Activated T-helper 1 cell treated with anti-CD3 and anti-CD28 coated beads, Interleukin-12 subunit alpha, Interleukin-12 subunit beta, Interleukin-2, Interleukin-4 antibody, amounts not matched to agents 30 ng/mL and 10 ng/mL and 1 ng/mL, durations not matched to agents 14 hours and 24 hours and 36 hours (primary cell): ENCODE measurements at places on chromosomes 3 and 15.
A peak's percentile ranks its signal among the peaks of the same experiment; 100 is the strongest.

DNA sequence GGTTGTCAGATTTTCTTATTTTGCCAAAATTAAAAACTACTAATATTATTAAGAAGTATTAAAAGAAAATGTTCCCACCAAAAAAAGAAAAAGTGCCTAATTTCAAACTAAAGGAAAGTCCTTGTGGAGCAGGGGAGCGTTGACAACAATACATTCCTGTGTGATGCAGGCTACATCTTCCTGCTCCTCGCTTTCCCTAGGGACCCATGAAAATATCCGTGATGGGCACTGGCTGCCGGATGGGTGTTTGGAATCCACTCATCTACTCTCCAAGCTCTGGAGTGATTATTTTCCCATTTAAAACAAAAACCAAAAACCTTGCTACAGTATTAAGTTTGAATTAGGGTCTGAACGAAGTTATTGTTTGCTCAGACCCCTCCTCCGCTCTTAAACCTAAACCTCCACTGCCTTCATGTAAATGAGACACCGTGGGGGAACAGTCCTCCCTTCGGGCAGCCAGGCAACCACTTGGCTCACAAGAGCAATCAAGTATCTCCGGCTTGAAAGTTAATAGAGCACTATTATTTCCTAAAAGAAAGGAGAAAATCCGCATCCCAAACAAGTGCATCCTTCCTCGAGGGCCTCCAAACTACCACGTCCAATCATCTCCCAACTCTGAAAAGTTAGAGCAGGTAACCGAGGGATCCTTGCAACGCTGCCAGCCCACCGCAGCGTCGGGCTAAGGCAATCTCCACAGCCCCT is 1.5 kb downstream of the ITGB5 start:
- peak overlapping the region; percentile 70 for H3K4me3 ChIP-seq
- no peaks in the 10 kb centered on the region for H3K4me1 ChIP-seq
- no peaks in the 10 kb centered on the region for H3K36me3 ChIP-seq
- H3K27me3 ChIP-seq: peaks cover 70% of the 10 kb centered on the region

DNA sequence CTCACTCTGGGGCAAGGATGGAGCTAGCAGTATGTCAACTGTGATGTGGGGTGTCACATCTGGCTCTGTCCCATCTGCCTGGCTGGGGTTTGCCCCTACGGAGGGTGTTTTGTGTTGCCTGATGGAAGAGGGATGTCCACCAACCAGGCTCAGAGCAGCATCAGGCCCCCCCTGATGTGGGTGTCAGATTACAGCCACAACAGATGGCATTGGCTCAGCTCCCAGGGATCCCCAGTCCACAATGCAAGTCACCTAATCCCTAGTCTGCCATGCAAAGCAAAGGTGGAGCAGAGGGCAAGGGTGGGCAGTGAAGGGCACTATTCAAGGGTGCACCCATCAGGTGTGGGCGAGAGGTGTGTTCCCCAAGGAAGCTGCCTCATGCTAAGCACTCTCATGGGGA is 48.9 kb upstream of the AMOTL2 start:
- H3K4me3 ChIP-seq: no peak overlapping the region
- no peaks in the 10 kb centered on the region for H3K27me3 ChIP-seq
- no peak overlapping the region for H3K27ac ChIP-seq
- no peak for DNase-seq
- H3K36me3 ChIP-seq: no peaks in the 10 kb centered on the region

DNA sequence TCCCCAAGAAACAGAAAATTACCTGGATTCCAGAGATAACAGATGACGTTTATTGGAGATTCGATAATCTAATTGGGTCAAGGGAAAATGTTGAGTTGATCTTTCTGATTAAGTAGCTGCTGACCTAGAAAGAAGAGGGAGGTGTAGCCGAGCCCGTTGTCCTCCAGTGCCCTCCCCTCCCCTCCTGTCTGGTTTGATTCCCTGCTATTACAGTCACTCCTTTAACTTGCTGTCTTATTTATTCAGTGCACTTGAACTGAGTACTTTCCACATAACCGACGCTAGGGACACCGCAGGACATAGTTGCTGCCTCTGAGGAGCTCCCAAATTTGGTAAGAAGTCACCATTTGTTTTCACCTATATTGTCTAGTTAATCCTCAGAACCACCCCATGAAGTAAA is 103.7 kb downstream of the AQP9 start:
- no peak overlapping the region for H3K27ac ChIP-seq
- DNase-seq: no peak
- H3K4me3 ChIP-seq: no peak overlapping the region
- no peaks in the 10 kb centered on the region for H3K4me1 ChIP-seq
- H3K27me3 ChIP-seq: peaks cover 8% of the 10 kb centered on the region

GRCh38 chr3:194183271-194183670 is 47.3 kb downstream of the HES1 start:
- H3K4me3 ChIP-seq: no peak overlapping the region
- H3K27ac ChIP-seq: no peak overlapping the region
- H3K36me3 ChIP-seq: peaks cover 2% of the 10 kb centered on the region
- peaks cover 15% of the 10 kb centered on the region for H3K4me1 ChIP-seq
- H3K27me3 ChIP-seq: peaks cover 6% of the 10 kb centered on the region
- no peak for DNase-seq

GRCh38 chr3:193585530-193585929 is 7.5 kb upstream of the OPA1 start:
- H3K36me3 ChIP-seq: no peaks in the 10 kb centered on the region
- peaks cover 2% of the 10 kb centered on the region for H3K27me3 ChIP-seq
- H3K27ac ChIP-seq: no peak overlapping the region
- no peak overlapping the region for H3K4me3 ChIP-seq
- DNase-seq: no peak
- H3K4me1 ChIP-seq: no peaks in the 10 kb centered on the region

DNA sequence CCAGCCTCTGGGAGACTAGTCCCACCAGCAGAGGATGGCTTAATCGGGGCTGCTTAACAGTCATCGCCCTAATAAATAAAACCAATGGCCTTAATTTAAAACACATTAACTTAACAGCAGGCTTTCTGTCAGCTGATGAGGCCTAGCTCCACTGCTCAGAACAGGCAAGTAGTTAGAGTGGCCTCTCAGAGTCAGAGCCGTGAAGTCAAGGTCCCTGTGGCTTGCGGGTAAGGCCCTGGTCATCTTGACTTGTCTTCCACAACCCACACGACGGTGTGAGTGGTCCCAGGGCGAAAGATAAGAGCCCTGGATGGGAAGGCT is 11.8 kb downstream of the XXYLT1 start:
- no peak for DNase-seq
- H3K27ac ChIP-seq: no peak overlapping the region
- no peaks in the 10 kb centered on the region for H3K27me3 ChIP-seq

- H3K36me3 ChIP-seq: no peaks in the 10 kb centered on the region
- no peak overlapping the region for H3K4me3 ChIP-seq
- DNase-seq: no peak
- no peaks in the 10 kb centered on the region for H3K4me1 ChIP-seq
Measured at GRCh38 chr3:94405258-94406035, 342.6 kb downstream of the NSUN3 start.

DNA sequence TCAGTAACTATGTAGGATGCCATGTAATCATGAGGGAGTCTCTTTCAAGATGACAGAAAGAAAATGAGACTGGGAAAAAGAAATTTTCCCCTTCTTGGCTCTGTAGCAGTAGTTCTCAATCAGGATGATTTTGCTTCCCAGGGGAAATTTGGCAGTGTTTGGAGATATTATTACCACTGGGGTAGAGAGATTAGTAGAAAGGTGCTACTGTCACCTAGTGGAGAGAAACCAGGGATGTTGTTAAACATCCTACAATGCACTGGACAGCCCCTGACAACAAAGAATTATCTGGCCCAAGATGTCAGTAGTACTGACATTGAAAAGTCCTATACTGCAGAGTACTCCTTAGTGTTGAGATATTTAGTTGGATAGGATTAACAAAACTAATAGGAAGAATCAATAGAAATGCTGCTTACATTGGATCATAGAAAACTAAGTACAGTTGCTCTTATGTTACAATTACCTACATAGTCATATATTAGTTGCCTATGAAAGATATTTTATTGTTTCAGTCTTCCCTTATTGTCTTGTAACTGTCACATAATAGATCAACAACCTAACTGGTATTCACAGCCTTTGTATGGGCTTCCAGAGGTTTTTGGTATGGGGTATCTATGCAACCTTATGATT is 433.3 kb downstream of the RAP2B start:
- H3K36me3 ChIP-seq: no peaks in the 10 kb centered on the region
- no peaks in the 10 kb centered on the region for H3K4me1 ChIP-seq
- H3K27me3 ChIP-seq: no peaks in the 10 kb centered on the region
